ENCODE measurements at places on chromosomes 12 and 14.

DNA sequence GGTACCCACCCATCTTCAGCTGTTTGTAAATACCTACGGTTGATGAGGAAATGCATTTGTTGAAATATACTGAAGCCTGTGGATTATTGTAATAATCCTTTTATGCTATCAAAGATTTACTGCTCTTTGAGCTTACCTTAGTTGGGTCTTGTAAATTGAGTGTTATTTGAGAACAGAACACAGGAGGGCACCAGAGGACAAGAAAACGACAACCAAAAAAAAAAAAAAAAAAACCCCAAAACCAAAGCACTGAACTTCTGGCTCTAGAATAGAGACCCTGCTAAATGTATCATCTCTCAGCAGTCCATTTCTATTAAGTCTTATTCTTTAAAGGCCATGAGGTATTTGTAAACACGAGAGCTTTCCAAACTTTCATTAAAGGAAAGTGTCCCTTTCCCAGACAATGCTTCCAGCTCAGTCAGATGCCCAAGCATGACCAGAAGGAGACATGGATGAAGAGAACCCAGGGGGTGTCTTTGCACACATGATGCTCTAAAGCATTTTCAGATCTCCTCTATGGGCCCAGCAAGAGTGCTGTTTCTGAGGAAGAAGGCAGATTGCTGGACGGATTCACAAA, 763.9 kb downstream of the NRXN3 start:
- peak; percentile 9 for DNase-seq

DNA sequence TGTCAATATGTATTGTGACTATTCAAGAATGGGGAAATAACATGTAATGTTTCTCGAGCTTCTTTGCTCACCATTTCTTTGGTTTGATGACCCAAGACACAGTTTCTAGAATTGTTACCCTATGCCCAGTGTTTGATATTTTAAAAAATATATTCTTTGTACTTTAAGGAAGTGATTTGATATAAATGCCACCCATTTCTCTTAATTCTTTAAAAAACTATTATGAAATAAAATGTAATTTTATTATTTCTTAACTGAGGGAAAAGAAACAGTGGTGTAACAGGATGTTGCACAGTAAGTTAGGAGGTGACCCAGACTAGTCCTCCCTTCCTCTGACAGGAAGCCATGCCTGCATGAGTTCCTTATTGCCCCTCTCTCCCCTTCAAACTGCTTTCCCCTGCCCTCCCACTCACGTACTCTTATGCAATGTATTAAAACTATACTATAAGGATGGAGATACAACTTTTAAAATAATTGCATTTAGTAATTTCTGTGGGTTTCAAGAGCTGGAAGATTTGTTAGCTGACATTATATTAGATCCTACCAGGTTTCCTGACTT, 279.4 kb downstream of the TMTC2 start:
- DNase-seq: no peak

GRCh38 chr12:94498073-94498472, 38.4 kb upstream of the CEP83 start:
- no peak for DNase-seq

GRCh38 chr12:22821985-22822384, 197.0 kb downstream of the ETNK1 start:
- no peak for DNase-seq

DNA sequence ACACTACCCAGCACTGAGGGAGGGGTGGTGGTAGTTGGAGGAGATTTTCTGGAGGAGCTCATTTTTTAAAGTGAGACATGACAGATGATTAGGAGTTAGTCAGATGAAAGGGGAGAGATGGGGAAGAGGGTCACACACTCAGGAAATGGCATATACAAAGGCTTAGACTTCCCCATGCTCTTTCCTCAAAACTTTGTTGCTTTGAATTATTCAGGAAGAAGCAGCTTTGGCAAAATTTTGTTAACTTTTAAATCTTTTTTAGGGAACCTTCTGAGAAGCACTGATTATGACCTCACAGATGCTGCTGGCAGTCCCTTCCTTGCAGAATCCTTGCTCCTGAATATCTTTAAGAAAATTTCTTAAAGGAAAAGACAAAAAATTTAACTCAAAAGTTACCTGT, 19.8 kb downstream of the ALDH6A1 start:
- no peak for DNase-seq

- no peak for DNase-seq
Observed at GRCh38 chr14:69693145-69693544, 73.8 kb upstream of the SRSF5 start.

GRCh38 chr12:107493135-107493494, 192.5 kb upstream of the PWP1 start:
- no peak for DNase-seq

DNA sequence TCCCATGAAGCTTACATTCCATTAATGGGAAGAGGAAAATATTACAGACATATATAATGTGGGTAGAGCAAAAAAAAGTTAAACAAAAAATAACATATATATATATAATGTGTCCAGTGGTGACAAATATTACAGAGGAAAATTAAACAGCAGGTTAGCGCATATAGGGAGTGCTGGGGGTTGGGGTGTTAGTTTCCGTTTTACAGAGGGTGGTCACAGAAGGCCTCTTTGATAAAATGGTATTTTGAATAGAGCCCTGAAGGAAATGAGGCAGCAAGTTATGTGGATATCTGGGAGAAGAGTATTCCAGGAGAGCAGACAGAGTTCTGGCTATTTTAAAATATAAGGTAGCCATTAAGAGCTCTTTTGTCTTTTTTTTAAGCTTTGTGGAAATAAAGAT, 73.2 kb downstream of the DCAF5 start:
- DNase-seq: no peak

DNA sequence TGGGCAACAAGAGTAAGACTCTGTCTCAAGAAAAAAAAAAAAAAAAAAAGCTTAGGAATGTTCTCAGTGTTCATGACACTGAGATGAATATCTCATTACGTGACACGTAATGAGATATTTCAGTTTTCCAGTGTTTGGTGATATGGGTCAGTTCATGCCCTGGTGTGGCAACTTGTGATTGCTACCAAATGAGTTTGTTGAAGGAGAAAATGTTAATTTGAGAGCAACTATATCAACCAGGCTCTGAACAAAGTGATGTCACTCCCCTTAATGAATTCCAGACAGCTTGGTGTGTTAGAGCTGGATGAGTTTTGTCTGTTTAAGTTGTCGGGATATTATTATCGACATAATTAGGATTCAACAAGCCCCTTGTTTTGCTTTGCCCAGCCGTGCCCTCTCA, 211.7 kb downstream of the DPF3 start:
- DNase-seq: no peak

DNA sequence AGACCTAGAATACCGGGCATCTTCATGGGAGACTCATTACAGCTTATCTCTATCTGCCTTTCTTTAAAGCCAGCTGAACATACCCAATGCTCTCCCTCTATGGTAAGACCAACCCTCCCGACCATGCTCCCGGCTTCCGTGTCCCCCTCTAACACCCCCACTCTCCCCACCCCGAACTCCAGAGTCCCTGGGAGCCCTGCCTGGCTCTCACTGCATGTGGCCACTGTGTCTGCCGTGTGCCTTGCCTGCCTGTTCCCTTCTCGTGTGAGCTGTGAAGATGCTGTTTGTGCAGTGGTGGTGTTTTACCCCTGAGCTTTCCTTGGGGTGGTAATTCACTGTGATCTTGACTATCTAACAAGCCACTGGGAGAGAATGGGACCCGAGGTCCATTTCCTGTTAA, 146.4 kb upstream of the FKBP4 start:
- DNase-seq: no peak

DNA sequence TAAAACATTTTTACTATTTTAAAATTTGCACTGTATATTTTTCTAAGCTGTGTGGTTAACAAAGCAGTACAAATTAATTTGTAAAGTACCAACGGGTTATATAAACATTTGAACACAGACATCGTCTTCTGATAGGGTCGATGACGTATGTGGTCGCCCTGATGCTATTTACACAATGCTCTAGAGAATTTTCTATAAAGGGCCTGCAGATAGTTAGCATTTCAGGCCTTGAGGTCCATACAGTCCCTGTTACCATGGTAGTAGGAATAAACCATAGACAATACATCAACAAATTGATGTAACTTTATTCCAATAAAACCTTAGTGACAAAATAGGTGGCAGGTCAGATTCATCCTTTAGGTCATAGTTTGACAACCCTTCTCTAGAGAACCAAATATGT, 25.7 kb upstream of the PDZRN4 start:
- no peak for DNase-seq

DNA sequence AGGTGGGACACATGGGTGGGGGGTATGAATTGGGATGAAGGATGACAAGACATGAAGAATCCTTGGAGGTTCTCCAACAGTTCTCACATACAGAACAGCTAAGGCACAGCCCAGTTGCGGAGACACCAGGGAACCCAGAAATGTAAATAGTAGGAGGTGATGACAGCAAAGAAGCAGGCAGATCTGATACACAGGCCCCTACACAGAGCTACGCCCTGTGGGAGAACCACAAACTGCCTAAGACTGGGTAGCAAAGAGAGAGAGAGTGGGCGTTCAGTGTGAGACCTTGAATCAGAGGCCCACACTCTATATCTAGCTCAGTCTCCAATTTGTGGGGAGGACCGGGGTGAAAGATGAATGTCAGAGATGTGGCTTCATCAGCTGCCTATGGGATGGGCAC, 9.5 kb upstream of the NUMB start:
- DNase-seq: no peak

GRCh38 chr12:2795291-2796186, 769 bp downstream of the FKBP4 start:
- peak; percentile 84 for DNase-seq

DNA sequence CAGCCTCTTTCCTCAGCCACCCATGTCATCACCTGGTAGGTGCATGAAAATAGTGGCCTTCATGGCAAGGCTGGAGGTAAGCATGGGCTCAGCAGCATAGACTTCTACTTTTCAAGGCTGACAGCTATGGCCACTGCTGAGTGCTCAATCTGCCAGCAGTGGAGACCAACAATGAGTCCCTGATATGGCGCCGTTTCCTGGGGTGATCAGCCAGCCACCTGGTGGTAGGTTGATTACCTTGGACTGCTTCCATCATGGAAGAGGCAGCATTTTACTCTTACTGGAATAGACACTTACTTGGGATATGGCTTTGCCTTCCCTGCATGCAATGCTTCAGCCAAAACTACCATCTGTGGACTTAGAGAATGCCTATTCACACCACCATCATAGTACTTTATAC, 39.5 kb upstream of the USP44 start:
- DNase-seq: no peak

GRCh38 chr14:103304706-103305105, 29.3 kb upstream of the EIF5 start:
- DNase-seq: no peak

- no peak for DNase-seq
Observed at GRCh38 chr14:84657911-84658310, 872.0 kb upstream of the FLRT2 start.

DNA sequence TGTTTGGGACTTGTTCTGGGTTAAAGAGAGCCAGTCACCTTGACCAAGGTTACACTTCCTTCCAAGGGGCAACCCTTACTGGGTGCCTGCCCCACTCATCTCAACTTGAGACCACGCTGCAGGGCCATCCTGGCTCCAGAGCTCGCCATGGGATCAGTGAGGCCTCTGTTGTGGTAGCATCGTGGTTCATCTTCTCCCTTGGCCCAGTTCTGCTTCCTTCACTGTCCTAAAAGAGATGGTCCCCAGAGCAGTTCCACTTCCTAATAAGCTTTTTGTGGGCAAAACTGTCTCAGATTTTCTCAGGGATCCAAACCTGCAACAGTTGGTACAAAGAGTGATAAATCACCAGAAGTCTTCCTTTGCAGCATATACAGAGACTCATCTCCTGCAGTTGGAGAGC, 165.9 kb upstream of the TMEM260 start:
- no peak for DNase-seq

- DNase-seq: no peak
Observed at GRCh38 chr12:91902860-91903683, 242.6 kb downstream of the BTG1 start.

DNA sequence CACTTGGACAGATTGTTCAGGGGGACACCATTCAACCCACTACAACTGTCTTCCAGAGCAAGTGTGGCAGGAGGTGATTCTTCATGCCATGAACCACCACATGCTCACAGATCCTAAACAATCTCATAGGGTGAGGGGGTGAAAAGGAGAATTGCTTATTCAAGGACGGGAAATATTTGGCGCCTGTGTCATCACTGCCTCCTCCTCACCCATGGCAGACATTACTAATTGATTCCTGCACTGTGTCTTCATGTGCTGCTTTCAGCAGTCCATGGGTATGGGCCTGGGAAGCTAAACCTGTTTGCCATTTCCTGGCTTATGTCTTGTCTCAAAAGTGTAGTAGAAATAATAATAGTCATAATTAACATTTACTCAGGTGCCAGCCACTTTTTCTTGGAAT, 31.3 kb downstream of the MMAB start:
- no peak for DNase-seq

- no peak for DNase-seq
Observed at GRCh38 chr12:71160585-71160984, 2.8 kb upstream of the TSPAN8 start.

DNA sequence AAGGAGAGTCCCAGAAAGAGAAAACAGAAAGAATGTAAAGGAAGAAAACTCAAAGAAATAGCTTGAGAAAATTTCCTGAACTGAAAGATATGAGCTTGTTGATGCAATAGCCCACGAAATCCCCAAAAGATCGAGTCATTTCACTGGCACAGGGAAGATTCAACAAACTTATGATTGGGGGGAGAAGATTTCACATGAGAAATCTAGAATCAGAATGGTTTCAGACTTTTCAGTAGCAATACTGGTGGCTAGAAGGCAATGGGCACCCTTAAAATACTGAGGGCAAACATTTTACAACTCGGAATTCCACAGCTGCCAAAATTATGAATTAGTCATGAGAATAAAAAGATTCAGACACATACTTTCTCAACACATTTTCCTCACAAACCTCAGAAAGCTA, 8.9 kb upstream of the KRT7 start:
- no peak for DNase-seq

DNA sequence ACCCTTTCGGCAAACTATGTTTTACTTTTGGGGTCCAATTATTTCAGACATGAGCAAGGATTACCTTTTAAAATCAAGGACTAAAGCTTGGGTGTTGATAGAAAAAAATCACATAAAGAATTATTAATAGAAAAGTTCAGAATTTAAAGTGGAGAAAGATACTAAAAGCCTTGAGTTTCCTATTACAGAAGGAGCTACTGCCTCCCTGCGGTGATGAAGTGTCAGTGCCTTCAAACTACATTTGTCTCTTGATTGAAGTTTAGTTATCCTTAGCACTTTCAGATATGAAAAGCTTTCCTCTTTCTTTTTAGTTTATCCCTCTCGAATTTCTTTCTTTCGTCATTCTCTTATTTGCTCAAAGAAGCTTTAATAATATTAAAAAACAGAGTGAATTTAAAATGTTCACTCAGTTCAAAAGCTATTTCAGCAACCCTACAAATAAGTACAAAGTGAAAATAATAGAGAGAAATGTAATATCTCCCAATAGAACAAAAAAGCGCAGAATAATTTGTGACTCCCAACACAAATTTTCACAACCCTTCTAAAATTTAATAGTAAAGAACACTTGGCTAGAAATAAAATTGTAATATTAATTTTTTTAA, 87.6 kb downstream of the SEC23A start:
- DNase-seq: peak; percentile 30

- no peak for DNase-seq
Observed at GRCh38 chr14:105384041-105384557, 14.2 kb upstream of the TEX22 start.

All from K562 (cell line).